Osteocyte (in vitro differentiated cells): ENCODE measurements at places on chromosomes 12 and 14. TPM values are rescaled to one million over a fixed set of nuclear protein-coding genes. Genes with fewer than 3 reads are reported as not detected.

CFAP251 gene
- total RNA-seq: 2.4 and 2.6 TPM in 2 replicates

LYZ gene
- 0.21 TPM in 1 of 2 replicates, not detected in the other for total RNA-seq

TAS2R8 gene
- total RNA-seq: 0.50 TPM in 1 of 2 replicates, not detected in the other

SLC25A47 gene
- total RNA-seq: not detected in 2 replicates

LETMD1 gene
- total RNA-seq: 44.9 and 45.6 TPM in 2 replicates

HOXC4 gene
- total RNA-seq: not detected in 2 replicates

EML1 gene
- 34.8 and 38.1 TPM in 2 replicates for total RNA-seq

KIF21A gene
- total RNA-seq: 3.8 and 3.9 TPM in 2 replicates

KRT2 gene
- not detected in 2 replicates for total RNA-seq

BHLHE41 gene
- 1.1 and 1.4 TPM in 2 replicates for total RNA-seq

OTOGL gene
- 0.19 and 0.21 TPM in 2 replicates for total RNA-seq

KLHL33 gene
- 0.05 and 0.08 TPM in 2 replicates for total RNA-seq

LRRK2 gene
- not detected in 2 replicates for total RNA-seq

GYS2 gene
- total RNA-seq: 0.10 TPM in 1 of 2 replicates, not detected in the other

SLC5A8 gene
- not detected in 2 replicates for total RNA-seq

CCDC175 gene
- total RNA-seq: not detected in 2 replicates

CNTN1 gene
- 1.6 and 1.8 TPM in 2 replicates for total RNA-seq

CABP1 gene
- not detected in 2 replicates for total RNA-seq

RDH11 gene
- 54.1 and 55.2 TPM in 2 replicates for total RNA-seq

DPY19L2 gene
- total RNA-seq: 13.9 and 15.2 TPM in 2 replicates

MIPOL1 gene
- total RNA-seq: 14.6 and 17.2 TPM in 2 replicates
